ENCODE measurements at places on chromosomes 7 and 10.

GRCh38 chr10:117627561-117627960 is 85.0 kb downstream of the EMX2 start:
- DNase-seq = no peak

DNA sequence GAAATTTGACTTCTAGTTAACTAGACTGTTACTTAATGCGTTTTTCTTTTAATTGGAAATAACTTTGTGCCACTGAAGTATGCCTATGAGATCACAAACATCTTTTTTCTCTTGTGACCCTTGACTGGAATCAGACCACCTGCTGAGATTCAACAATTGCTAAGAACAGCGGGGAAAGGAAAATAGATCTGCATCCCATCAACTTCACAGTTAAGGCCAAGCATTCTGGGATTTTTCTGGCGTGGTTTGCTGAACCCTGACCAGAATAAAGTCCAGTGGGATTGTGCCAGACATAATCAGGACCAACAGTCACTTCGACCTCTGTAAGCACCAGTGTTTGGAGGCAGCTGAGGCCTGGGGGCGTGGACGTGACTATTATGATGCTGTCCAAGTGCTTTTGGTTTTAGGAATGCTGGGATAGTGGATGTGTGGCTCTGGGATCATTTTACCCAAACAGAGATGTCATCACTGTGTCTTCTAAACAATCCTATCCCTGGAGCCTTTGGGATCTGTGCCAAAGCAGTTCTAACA is 373.3 kb upstream of the PRKCQ start:
- no peak for DNase-seq

- no peak for DNase-seq
Observed at GRCh38 chr10:14535457-14536130, 204.9 kb upstream of the FRMD4A start.

DNA sequence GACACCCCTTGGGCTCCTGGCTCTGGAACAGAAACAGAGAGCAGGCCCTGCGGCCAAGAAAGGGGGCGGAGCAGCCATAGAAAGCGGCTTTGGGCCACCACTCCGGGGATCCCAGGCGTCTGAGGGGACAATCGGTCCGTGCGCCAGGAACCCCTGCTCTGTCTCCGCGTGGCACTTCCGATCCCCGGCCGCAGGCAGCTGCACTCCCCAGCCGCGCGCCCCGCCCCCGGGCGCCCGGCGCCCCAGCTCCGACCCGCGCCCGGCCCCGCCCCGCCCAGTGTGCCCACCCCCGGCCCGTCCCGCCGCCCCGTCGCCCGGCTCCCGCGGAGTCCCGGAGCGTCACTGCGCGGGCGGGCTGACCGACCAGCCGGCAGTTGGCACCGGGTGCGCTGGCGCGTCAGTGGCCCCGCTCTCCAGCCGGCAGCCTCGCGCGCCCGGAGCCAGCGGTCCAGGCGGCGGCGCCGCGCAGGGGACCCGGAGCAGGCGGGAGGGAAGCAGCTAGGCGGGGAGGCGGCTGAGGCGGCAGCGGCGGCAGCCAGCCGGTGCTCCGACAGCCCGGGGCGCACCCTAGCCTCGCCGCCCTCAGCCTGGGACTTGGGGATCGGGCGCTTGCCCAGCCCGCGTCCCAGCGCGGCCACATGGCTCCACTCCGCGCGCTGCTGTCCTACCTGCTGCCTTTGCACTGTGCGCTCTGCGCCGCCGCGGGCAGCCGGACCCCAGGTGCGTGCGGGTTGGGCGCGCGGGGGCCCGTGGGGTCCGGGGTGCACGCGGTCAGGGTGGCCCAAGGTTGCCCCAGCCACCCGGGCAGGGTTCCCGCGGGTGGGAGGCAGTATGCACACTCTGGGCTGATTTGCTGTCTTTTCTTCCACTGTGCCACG is at the start of gene ADAMTS14:
Gene ADAMTS14, plus strand, starts transcription at position 342 of the 878 bp plus-strand sequence. Its CDS starts 297 bp downstream, at position 639.
- DNase-seq = peak; percentile 38

- DNase-seq = no peak
Observed at GRCh38 chr7:8068892-8069686, 100.5 kb downstream of the GLCCI1 start.

DNA sequence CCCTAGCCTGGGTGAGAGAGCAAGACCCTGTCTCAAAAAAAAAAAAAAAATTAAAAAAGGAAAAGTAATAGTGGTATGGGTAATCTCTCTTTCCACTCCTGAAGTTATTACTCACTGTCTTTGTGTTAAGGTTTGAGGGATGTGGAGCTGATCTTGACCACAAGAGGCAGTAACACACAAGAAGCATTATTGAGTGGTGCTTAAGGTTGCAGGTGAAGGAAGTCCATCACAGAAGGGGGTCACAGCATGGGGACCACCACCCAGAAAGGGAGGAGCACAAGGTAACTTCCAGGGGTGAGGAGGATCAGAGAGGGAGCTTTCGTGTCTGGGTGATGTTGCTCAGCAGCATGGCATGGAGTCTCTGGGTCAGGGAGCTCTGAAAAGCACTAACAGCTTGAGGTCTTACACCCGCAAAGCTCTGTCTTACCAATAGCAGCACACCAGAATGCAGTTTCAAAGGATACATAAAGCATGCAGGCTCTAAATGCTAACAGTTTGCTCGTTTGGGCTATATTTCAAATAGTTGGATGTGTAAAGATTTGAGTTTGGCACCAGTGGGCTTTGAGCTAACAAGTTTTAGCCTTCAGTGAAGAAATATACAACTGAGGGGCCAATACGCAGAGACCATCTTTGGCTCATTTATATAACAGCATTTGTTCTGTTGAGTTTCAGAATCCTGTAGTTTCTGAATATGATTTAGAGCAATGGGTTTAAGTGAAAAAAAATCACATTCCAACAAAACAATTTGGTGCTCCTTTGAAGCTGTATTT is 100.4 kb upstream of the DNAJC1 start:
- no peak for DNase-seq

DNA sequence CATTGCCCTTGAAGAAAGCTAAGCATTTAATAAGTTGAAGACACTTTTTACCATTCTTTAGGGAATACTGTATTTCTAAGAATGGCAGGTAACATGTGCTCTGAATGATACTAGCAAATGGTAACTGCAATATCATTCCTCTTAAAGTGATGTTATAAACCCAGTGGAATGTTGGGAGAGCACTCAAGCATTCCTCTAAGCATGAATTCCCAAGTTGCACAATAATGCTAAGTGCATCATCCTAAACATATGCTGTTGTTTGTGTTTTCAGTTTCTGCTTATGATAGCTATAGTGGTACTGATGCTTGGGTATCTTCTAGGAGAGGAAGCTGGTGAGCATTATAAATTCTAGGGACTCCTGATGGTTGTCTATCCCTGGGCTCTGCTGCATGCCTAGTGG is 673.9 kb downstream of the PHTF2 start:
- DNase-seq = peak; percentile 94

DNA sequence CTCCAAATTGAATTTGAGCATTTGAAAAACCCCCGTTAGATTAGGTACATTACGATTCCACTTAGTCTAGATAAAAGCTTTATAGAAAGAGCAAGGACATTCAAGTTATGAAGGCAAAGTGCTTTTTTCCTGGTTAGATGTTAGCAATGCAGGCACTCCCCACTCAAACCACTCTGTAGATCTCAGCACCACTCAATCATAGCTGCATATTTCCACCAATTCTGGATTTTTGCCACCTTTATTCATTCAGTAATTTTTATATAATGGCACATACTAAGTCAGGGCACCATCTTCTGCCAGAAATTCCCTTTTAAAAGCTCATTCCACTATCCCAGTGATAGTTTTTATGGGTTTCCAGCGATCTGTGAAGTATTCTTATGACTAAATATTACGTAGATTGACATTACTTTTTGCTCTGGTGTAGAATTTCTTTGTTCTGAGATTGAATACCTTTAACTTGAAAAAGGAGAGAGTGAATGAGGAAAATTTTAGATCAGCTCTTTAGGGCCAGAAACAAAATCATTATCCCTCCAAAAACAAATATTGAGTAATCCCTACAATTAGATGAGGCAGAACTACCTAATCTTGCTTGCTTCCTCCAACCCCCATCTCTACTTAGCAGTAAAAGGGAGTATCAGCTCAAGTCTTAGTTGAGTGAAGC is 51.6 kb downstream of the RNLS start:
- no peak for DNase-seq

GRCh38 chr10:113917636-113918035 is 63.2 kb downstream of the NHLRC2 start:
- no peak for DNase-seq

DNA sequence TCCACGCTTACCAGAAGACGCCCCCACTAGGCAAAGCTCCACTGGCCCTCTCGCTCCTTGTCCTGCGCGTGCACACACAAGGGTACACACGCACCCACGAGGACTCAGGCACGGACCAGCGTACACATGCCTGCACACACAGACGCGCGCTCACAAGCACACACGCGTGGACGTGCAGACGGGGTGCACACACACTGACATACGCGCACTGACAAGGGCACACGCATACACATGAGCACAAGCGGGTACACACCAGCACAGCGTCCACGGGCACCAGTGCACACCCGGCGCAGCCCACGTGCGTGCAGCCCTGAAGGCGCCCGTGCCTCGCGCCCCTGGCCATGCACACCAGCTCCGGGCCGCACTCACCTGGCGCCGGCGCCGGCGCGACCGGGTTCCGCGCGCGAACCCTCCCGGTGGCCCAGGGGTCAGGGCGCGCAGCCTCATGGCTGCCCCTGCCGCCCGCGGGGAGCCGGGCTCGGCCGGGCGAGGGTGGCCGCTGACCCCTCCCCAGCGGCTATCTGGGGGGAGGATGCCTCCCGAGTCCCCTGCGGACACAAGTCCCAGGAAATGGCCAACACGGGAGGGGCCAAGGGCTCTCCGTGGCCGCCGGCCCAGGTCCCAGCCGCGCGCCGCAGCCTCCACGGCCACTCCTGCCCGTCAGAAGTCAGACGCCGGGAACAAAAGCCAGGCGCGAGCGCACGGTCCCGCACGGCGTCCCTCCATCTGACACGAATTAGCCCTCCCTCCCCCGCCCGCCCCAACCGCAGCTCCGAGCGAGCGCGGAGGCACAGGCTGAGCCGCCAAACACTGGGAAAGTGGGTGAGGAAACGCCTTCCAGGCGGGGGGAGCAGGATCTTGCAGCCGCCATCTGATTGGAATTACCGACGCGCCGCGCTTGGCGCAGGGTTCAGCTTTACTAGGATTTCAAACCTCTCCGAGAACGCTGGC is 45.0 kb downstream of the TNS3 start:
- DNase-seq = peak; percentile 90

- DNase-seq = no peak
Observed at GRCh38 chr10:29613196-29613595, 21.6 kb downstream of the SVIL start.

- DNase-seq = no peak
Observed at GRCh38 chr7:117395743-117396142, 31.6 kb downstream of the ASZ1 start.

DNA sequence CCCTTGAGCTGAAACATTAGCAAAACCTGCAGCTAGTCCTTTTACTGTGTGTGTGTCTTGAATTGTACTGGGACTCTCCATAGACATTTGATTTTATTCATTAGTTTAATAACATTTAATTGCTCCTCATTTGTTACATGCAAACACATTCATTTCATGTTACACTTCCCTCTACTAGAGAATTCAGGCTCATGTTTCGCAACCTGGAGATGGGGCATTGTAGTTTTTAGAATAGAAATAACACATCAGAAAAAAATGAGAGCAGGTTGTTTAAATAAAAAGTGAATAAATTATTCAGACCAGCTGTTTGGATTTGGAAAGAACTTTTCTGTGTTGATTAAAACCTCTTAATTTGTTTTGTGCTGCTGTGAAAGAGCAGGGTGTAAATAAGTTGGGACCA is 243.9 kb downstream of the ETV1 start:
- no peak for DNase-seq

DNA sequence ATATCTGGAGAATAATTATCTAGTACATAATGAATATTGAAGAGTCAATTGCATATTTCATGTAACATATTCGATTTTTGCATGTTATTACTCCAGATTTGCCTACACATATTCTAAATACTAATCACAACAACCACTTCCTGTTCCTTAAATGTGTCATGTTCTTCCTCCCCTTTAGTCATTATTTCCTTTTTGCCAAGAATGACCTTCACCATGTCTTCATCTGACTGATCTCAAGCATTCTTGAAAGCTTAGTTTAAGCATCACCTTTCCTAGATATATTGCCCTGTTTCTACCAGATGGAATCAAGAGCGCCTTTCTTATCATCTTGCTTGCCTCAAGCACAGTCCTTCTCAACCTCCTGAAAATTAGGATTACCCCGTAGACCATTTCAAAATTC is 23.5 kb upstream of the MEOX2 start:
- DNase-seq = no peak

- DNase-seq = no peak
Observed at GRCh38 chr7:2282185-2282751, 32.0 kb downstream of the SNX8 start.

DNA sequence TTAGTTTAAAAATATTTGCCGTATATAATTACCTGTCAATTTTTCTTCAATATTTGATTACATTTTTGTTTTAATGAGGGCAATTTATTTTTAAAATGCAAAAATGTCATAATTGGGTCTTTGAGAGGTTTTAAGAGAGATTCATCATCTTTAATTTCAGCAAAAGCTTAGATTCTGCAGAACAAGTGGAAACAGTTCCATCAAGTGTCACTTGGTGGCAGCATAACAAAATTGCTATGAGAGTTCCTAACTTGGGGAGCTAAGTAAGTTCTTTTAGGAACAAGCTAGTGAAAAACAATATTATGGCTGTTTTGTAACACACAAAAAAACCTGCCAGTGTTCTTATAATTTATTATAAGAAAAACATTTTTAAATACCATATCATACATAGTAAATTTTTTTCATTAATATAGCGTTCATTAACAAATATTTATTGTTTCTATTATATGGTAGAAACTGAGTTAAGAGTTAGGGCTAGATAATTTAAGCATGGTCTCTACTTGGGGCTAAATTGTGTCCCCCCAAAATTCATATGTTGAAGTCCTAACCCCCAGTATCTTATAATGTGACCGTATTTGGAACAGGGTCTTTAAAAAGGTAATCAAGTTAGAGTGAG is 155.2 kb downstream of the MAGI2 start:
- DNase-seq = peak; percentile 69

GRCh38 chr7:157464111-157464970 is 127.5 kb downstream of the DNAJB6 start:
- no peak for DNase-seq

DNA sequence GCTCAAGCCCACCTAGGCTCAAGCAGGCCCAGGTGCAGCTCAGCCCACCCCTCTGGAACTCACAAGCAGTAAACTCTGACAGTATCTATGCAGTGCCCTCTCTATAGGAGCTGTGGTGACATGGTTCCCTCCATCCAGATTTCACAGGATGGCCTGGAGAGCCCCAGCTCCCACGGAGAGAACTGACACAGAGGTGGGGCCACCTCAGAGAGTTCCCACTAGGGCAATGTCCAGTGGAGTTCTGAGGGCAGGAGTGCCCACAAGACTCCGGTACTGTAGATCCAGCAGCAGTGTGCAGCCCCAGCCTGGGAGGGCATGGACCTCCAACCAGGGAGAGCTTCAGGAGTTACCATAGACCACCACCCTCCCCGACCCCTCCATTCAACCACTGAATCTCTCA is 37.3 kb upstream of the CNPY1 start:
- no peak for DNase-seq

Measured in AG10803 (cell line).